ENCODE measurements at places on chromosomes 3 and 15.

DNA sequence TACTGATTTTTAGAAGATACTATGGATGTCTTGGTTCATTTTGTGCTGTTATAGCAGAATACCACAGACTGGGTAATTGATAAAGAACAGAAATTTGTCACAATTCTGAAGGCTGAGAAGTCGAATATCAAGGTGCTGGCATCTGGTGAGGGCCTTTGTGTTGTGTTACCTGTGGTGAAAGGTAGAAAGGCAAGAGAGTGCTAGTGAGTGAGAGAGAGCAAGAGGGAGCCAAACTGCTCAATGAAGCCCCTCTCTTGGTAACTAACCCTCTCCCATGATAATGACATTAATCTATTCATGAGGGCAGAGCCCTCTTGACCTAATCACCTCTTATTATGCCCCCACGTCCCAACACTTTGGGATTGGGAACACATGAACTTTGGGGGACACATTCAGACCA is 31.3 kb downstream of the PDCD6IP start:
- no peak for DNase-seq

- peak; percentile 83 for DNase-seq
These were observed 11.5 kb downstream of the APH1B start for GRCh38 chr15:63288778-63289378.

DNA sequence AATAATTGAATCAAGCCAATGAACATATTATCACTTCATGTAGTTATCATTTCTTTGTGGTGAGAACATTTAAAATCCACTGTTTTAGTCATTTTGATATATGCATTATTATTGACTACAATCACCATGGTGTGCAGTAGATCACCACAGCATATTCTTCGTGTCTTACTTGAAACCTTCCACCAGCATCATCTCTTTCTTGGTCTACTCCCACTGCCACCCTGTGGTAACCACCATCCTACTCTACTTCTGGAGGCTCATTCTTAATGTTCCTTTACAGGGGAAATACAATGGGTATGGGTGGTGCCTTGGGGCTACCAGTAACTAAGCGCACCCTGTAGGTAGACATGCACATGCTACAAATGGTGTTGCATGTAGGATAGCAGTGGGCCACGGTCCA is 25.4 kb downstream of the PXK start:
- DNase-seq: no peak

DNA sequence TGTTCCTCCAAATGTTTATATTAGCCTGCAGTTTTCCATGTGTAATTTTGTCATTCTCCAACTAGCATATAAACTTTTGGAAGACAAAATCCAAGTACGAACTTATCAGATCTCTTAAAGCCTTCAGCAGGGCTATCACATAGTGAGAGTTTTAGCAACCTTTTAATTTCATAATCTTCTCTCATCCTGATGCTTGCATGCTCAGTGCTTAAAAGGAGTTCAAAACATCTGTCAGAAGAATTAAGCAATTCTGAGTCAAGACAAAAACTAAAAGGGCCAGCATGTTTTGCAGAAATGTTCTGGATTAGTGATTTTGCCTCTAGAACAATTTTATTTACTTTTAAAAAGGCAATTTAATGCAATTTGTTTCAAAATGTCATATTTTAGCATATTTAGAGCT is 73.4 kb upstream of the SLC2A2 start:
- no peak for DNase-seq

DNA sequence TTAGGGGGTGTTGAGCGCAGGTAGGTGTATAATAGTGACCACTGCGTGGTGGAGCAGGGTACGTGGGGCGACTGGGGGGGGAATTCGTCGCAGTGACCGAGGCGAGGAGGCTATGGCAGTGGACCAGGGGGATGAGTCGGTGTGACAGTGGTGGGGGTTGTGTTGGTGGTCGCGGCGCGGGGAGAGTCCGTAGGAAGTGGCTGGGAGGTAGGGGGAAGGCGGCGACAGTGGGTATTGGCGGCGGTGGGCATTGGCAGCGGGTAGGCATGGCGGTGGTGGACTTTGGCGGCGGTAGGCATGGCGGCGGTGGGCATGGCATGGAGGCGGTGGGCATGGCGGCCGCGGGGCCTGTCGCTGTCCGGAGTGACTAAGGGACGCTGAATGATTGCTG is 739 bp downstream of the SNRPN start:
- peak; percentile 53 for DNase-seq

- DNase-seq: no peak
These were observed 286.9 kb upstream of the PLSCR5 start for GRCh38 chr3:146892041-146892440.

- DNase-seq: peak; percentile 12
These were observed 427.5 kb downstream of the VGLL3 start for GRCh38 chr3:86563400-86563970.

DNA sequence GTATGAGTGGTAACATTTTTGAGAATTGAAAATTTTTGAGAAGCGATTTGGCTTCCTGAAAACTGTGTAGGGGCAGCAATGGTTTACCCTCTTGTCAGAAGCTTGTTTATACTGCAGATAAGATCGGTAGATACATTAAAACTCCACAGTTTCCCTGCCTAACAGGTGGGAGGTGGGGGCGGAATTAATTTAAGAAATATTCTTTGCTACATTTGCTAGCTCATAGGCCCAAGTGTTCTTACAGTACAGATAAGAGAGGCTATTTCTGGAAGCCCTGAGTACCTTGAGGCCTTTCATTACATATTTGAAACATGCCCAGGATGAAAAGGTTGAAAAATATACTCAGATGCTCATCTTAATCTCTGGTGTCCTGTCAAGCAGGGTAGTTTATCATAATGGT is 285.5 kb downstream of the UBE2E2 start:
- no peak for DNase-seq

- no peak for DNase-seq
These were observed 196.8 kb upstream of the AGTR1 start for GRCh38 chr3:148500881-148501280.

DNA sequence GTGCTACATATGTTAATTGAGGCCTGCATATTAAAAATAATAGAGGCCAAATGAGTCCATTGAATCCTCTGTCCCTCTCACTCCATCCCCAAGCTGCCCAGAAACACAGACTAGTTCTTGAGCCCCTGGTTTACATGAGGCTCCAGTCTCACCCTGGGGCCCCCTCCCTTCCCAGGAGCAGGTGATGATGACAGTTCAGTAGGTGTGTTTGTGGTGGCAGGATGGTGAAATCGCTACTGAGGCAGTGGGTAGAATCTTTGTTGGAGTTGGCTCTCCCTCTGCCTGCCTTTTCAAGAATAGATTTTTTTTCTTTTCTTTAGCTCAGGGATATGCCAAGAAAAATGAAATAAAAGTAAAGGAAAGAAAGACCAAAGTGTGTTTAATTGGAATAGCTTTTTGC is 288.7 kb downstream of the EPHB1 start:
- no peak for DNase-seq

DNA sequence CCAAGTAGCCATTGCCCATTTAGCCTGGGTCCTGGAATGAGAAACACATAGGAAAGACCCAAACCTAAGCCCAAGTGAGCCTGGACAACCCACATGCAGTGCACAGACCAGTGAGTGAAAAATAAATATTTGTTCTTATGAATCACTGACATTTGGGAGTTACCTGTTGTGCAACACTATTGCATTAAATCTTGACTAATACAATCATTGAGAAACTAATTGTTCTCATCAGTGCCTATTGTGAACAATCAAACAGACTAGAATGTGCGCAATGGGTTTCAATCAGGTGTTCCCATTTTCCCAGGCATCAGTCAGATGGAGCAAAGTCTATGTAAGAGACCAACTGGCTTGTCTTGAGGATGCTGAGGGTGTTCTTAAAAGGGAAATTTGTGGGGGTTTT is 54.7 kb upstream of the CNOT10 start:
- no peak for DNase-seq

- no peak for DNase-seq
These were observed 17.6 kb downstream of the PAQR5 start for GRCh38 chr15:69316291-69316690.

- peak; percentile 88 for DNase-seq
These were observed 34.7 kb upstream of the TUBGCP5 start for GRCh38 chr15:23073890-23074646.

GRCh38 chr3:111351334-111351733 is 190.7 kb upstream of the CD96 start:
- DNase-seq: no peak

- no peak for DNase-seq
These were observed 9.2 kb upstream of the LDHAL6B start for GRCh38 chr15:59197454-59197853.
